Activated effector memory CD4-positive, alpha-beta T cell treated with Interleukin-2 at 50 U/mL for 16 hours (primary cell): ENCODE measurements at places on chromosomes 11 and 22.

GRCh38 chr11:35042224-35042623 is 96.7 kb upstream of the CD44 start:
- DNase-seq = no peak

DNA sequence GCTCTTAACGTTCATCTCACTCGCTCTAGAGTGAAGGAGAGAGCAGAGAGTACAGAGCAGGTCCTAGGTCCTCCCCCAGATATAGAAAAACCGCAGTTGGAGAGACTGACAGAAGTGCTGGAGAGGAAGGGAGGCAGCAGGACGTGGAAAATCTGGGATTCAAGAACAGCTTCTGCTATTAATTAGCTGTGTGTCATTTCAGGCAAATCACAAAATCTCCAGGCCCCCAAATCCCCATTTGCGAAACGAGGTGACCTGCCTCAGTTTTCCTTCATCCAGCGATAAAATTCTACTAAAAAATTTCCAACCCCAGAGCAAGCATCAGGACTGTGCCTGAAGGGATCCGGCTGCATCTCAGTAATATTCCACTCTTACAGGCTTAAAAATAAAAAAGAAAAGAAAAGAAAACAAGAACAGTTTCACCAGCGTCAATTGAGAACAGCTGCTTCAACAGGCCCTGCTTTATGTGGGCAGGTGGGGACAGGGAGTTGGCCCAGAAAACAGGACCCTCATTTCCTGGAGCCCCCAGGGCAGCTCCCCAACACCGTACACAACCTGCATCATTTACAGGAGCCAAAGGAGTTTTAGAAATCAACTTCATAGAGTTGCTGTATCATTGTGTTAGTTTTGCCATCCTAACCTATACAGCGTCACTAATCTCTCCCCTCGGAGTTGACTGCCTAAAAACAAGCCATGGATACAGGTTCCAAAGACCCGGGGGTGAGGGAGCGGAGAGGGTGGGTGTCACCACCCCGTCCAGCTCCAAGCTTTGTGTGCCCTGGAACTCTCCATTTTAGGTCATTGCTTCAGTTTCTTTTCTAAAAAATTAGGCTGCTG is 2.3 kb upstream of the MALAT1 start:
- no peak for DNase-seq

- DNase-seq = no peak
Measured at GRCh38 chr11:131246156-131246555, 124.3 kb upstream of the NTM start.

DNA sequence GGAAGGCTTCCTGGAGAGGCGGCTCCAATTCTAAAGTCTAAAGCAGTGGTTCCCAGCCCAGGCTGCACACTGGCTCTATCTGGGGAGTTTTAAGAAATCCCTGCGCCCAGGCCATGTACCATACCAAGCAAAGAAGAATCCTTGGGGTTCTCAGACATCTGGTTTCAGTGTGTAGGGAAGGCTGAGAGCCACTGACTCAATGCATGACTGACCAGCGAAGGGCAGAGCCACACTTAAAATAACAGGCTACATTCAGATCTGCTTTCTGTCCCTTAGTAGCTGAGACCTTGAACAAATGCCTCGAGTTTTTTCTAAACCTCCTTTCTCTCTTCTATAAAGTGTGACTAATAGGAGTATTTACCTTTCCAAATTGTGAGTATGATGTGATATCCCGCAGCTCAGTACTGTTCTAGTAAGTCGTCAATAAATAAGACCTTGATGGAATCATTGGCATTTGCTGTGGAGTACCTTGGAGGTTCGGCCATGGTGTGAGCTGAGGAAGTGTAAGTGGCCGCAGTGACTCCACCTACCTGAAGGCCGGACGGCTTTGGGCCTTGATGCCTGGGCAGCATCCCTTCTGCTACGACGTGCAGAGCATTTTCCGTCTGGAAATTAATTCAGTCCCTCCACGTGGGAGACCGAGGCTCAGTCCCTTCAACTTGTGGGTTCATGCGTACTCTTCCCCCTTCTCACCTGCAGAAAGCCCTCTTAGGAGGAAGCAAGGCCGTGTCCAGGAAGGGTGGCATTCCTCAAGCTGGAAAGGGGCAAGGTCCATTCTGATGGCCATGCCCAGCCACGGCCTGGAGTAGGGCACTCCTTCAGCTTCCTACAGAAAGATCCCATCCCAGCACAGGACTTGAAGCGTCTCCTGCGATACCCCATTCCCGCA is 25.1 kb downstream of the GLB1L2 start:
- no peak for DNase-seq

GRCh38 chr11:118643142-118643994 is 36.0 kb downstream of the PHLDB1 start:
- no peak for DNase-seq

DNA sequence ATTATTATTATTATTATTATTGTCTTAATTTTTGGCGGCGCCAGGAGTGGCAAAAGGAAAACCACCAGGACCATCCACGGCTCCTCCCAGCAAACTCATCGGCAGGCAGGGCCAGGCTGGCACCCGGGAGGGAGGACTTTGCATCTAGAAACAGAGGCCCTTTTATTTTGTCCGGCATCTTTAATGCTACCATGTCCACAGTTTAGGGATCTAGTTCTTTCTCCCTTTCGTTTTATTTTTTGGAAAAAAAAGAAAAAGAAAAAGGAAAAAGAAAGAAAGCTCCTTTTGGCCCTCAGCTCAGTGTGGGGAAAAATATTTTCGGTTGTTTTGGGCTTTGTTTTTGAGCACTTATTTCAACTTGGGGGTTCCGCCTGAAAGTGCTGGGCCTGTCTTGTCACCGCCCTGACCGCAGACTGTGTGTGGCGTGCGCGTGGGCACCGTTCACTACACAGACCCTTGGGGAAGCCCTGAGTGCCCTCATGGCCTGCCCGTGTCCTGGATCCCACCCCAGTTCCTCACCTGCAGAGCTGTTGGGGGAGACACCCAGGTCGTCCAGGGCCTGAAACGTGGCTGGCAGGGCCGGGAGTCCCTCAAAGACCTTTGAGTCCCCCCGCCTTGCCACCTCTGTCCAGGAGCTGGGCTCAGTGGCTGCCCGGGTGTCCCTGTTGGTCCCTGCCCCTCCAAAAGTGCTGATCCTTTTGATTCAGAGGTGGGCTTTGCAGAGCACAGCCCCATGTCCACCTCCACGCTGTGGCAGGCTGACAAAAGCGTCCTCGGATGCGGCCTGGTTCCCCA is 69.1 kb upstream of the PPARA start:
- DNase-seq = no peak

- DNase-seq = no peak
Measured at GRCh38 chr11:86201371-86201884, 43.1 kb upstream of the EED start.

GRCh38 chr11:83035070-83035854 is 36.4 kb downstream of the RAB30 start:
- DNase-seq = no peak

DNA sequence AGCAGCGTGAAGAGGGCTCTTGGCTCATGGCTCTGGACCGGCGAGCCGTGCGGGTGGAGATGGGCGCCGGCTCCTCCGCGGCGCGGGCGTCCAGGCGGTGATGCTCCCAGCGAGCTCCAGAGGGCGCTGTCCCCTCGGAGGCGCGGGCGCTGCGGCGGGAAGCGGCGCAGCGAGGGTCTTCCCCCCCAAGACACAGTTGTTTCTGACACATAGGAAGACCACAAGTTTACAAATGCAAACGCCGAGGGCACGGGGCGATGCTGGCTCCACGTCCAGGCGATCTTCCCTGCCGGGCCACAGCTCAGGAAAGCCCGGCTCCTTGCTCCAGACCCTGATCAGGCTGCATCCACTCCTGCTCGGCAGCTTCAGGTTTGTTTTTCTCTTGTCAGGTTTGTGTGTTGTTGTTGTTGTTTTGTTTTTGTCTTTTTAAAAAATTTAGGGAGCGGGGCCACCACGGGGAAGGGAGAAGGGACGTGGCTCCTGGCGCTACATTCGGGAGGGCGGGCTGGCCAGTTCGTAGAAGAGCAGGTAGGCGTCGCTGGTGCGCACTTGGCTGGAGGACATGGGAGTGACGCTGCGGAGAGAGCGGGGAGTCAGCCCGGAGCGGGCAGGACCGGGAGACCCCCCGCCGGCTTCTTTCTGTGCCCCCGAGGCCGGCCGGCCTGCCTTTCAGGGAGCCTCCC is 10.0 kb upstream of the MFRP start:
- DNase-seq = peak; percentile 60

GRCh38 chr22:20117633-20118299 is 740 bp upstream of the TRMT2A start:
- peak; percentile 29 for DNase-seq
